CD4-positive, alpha-beta T cell treated with Interleukin-12 subunit alpha and Interleukin-12 subunit beta, for 1 hour (primary cell): ENCODE measurements at places on chromosomes 2 and 18.

DNA sequence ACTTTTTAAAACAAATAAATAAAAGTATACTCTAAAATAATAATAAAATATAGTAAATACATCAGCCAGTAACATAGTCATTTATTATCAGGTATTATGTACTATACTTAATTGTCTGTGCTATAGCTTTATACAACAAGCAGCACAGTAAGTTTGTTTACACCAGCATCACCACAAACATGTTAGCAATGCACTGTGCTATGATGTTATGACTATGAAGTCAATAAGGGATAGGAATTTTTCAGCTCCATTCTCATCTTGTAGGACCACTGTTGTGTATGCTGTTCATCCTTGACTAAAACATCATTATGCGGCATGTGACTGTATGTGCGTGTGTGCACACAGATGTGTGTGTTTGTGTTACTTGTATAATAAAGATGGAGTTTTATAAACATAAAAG is 137.5 kb downstream of the LYPD6B start:
- DNase-seq, result no peak

DNA sequence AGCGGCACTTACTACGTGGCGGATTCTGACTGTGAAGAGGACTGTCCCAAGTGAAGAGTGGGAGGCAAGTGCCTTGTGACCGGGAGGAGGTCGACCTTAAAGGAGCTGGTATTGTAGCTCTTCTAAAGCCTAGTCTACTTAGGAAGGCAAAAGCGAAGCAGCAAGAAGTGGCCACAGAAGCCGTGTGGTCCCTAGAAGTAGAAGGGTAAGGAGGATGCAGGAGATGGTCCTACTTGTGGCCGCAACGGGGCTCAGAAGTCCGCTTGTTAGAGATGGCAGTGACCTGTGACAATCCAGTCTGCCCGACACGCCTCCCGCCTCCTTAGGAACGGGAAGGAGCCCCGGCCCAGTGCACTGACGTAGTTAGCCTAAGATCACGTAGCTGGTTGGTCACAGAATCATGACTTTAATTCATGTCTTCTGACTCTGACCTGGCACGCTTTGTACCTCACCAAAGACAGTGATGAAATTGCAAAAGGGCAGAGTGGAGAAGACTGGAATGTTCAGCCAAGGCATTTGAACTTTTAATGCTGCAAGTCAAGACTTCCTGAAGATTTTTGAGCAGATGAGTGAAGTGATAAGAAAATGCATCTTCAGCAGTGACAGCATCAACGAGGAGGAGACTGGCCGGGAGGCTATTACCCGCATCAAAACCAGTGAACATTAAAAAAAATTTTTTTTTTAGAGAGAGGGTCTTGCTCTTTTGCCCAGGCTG is 749 bp upstream of the EIF2AK3 start:
- peak; percentile 84 for DNase-seq

- DNase-seq, result peak; percentile 76
Measured at GRCh38 chr2:232838406-232838874, 31.6 kb upstream of the SNORC start.

DNA sequence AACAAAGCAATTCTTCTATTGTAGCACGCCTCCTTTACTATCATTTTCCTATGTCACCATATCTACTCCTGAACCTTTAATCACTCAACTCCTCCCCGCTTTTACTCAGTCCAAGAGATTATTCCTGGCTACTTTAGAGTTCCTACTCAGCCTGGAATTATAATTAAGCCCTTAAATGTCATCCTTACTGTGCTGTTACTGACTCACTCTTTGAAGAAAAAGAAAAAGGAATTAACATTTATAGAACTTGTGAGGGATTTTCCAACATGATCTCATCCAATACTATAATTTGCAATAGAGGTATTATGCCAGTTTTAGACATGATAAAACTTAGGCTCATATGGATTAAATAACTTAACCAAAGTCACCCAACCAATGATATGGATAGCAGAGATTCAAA is 61.7 kb downstream of the CCDC88A start:
- no peak for DNase-seq

DNA sequence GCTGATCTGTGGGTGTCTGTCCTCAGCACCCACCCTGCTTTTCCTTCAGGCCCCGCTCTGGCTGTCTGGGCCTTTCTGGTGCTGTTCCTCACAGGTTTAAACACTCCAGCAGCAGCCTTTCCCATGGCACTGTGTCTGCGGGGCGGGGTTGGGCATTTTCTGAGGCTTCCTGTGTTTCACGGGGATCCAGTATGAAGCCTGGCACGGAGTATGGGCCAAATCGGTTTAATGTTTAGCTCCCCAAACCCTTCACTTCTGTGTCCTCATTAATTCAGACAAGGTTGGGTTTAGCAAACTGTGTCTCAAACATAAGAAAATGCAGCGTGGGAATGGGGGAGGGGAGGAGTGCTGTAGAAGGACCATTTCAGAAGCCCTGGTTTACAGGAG is 44.9 kb downstream of the HPCAL1 start:
- no peak for DNase-seq

DNA sequence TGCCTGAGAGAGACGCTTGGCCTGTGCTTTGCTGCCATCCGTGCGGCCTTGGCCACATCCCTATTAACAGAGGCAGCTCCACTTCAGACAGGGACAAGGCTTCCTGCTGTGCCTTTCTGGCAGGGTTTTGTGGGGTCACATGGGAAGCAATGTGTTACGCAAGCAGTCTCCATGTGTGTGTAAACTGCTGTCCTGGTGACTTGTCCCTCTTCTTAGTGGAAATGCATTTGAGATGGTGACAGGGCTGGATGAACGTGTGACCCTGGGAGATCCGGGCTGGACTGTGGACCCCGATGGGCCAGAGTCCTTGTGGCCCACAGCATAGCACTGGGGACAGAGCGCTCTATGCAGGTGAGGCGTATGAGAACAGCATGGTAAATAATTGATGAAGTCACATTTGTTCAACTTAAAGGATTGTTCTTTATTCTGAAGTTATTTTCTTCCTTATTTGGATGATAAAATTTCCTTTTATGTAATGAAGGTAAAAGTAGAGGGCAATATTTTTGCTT is 23.2 kb downstream of the ASB1 start:
- DNase-seq, result no peak

GRCh38 chr2:45382744-45383143 is 228.3 kb downstream of the SRBD1 start:
- no peak for DNase-seq

GRCh38 chr2:201532686-201533304 is 81.3 kb downstream of the STRADB start:
- DNase-seq, result no peak

DNA sequence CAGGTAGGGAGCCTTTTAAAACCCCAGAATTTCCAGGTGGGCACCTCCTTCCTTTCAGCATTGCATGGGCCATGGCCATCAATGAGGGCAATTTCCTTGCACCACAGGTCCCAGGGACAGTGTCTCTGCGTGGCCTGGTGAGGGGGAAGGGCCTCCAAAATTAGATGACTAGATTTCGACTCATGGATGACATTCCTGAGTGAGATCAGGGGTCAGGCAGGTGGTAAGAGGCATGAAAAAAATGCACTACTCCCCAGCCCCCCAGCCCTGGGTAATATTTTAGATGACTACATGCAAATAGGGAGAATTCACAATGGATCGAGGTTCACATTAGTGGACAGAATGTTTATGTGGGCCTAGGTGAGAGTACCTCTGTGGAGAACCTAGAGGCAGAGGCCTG is 19.0 kb upstream of the IGFBP5 start:
- DNase-seq, result no peak

GRCh38 chr2:43327119-43327518 is 100.7 kb upstream of the ZFP36L2 start:
- no peak for DNase-seq

DNA sequence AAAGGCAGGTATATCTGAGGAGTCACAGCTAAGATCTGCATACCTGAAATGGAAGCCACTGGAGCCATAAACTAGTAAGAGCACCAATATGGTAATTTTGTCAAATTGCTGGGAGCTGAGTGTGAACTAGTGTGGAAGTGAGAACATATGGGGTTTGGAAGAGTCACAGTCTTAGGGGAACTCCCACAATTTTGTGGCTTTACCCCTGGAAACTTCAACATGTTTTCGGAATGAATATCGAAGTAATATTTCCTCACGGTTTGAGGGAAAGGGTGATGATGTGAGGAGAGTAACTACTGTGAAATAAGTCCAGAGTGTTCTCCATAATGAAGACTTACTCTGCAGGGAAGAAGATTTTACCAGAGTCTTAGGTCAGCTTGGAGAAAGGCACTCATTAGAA is 565.9 kb downstream of the RIT2 start:
- no peak for DNase-seq

GRCh38 chr2:48279344-48280090 is 250.4 kb upstream of the STON1 start:
- DNase-seq, result no peak

GRCh38 chr2:75338461-75338860 is 139.1 kb upstream of the TACR1 start:
- DNase-seq, result no peak

GRCh38 chr18:64882896-64883295 is 734.0 kb upstream of the LINC00305 start:
- no peak for DNase-seq

GRCh38 chr2:193693758-193694157 is 1499.0 kb upstream of the TMEFF2 start:
- no peak for DNase-seq

DNA sequence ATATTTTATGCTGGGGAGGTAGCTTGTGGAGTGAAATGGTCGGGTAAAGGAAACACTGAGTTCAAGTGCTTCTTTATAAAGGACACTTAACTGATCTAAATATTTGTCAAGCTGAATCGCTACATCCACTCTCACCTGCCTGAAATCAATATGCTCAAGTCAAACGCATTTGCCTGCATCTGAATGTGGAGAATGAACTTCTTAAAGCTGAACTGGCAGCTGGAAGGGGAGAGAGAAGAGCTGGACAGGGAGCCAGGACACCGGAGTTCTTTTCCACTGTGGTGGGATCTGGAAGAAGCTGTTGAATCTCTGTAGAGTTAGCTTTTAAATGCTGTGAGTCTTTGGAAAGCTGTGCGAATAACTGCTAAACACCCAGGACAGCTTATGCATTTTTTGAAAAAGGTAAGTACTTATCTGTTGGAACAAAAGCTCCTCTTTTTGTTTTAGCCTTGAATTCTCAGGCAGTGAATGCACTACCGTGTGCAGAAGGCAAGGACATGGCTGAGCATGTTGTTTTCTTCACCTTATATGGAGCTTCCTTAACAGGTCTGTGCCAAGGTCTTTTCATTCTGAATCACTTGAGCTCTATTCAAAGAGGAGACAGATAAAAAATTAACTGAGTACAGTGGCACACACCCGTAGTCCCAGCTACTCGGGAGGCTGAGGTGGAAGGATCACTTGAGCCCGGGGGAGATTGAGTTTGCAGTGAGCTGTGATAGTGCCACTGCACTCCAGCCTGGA is 74.2 kb upstream of the KLF7 start:
- no peak for DNase-seq

GRCh38 chr2:2940702-2941101 is 436.9 kb downstream of the EIPR1 start:
- no peak for DNase-seq

GRCh38 chr2:219571311-219572236 is at the start of gene OBSL1:
Gene OBSL1, minus strand, starts transcription at chr2:219571539. Its CDS starts 307 bp downstream, at chr2:219571232.
- DNase-seq, result no peak

- no peak for DNase-seq
Measured at GRCh38 chr18:48943333-48943732, 7.4 kb downstream of the SMAD7 start.

DNA sequence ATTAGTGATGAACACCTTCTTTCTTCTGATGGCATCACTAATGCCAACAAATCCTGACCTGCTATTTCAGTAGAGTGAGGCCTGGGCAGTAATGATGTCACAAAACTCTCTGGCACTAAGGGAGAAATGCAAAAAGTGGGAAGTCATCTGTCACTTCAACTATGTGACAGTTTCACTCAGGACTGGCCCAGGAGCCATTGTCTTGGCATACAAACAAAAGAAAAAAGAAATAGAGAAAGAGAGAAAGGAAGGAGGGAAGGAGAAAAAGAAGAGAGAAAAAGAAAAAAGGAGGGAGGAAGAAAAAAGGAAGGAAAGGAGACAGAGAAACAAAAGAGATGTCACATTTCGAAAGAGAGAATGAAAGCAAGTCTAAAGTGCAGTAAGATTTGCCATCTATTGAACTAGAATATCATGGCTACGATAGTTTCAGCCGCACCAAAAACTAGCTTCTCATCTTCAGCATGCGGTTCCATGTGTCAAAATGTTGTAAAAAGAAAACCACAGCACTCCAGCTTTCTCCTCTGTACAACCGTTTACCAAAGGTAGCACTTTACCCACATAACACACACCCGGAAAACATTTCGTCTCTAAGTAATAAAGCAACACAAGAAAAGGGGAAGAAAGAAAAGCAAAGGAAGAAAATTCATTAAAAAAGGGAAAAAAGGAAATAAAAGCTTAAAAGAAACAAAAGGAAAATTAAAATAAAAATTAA is 50.1 kb downstream of the CD226 start:
- peak; percentile 55 for DNase-seq
